ENCODE measurements at places on chromosomes 4 and X.

- no peak for DNase-seq
Observed at GRCh38 chr4:26074712-26075430, 160.9 kb downstream of the SMIM20 start.

DNA sequence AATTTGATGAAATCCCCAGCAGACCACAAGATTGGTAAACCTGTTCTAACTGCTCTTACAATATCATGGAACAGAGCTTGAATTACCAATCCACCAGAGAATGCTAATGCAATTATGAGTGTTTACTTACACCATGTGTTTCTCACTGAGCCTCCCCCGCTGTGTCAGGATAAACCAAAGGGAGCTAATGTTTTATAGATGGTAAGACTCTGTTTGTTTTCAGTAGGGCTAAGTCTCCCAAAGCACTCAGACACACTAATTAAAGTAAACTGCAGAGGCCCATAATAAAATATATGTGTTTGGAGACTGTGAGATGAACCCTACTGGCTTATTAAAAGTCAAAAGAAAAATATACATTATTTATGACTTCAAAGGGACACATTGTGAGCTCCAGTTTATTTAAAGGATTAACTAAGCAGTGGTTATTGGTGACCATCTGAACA, 261.7 kb upstream of the FAM241A start:
- DNase-seq = no peak

DNA sequence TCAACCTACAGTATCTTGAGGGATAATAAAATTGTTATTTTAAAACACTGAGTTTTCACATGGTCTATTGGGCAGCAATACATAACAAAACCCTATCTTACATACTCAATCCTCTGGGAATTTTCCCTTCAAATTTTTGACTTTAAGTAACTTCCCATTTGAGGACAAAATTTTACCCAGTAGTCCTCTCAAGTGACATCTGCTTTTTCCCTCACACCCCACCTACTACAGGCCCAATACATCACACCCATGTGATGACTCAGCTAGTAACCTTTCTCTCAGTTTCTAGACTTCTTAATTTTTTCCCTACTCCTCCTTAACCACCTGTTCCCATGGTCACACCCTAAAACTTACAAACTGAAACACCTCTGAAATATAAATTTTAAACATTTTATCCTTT, 12.2 kb upstream of the RAP1GDS1 start:
- DNase-seq = no peak

GRCh38 chr4:96092151-96092705, 252.3 kb downstream of the PDHA2 start:
- no peak for DNase-seq

DNA sequence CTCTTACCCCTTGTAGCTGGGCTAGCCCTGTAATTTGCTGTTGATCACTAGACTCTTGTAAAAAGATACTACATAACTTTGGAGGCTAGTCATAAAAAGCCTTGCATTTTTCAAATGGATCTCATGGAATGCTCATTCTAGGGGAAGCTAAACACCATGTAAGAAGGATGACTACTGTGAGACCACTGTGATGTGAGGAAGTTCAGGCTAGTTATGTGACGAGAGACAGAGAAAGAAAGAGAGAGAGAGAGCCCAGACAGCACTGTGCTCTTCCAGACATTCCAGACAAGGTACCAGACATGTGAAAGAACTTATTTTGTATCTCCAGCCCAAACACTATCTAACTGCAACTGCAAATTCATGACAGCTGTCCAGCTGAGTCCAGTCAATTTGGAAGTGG, 404.6 kb upstream of the PITX2 start:
- no peak for DNase-seq

GRCh38 chr4:85426366-85426765, 48.6 kb upstream of the ARHGAP24 start:
- DNase-seq = no peak

GRCh38 chr4:85707611-85708010, 232.7 kb downstream of the ARHGAP24 start:
- DNase-seq = no peak

- DNase-seq = no peak
Observed at GRCh38 chr4:63361066-63361465, 1048.2 kb downstream of the TECRL start.

GRCh38 chr4:113682730-113683537, 78.6 kb downstream of the CAMK2D start:
- no peak for DNase-seq

DNA sequence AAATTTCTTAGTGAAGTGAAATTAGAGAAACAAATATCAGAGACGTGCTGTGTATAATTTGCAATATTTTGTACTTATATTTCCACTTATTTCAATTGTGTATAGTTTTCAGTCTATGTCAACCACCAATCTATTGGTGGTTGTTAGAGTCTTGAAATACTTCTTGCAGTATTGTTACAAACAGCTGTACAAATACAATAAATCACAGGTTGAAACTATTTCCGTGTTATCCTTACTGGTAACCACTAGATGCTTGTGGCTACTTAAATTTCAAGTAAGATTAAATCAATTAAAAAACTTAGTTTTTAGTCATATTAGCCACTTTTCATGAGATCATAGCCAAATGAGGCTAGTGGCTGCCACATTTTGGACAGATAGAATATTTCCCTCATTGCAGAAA, 520.5 kb downstream of the GBA3 start:
- DNase-seq = no peak

DNA sequence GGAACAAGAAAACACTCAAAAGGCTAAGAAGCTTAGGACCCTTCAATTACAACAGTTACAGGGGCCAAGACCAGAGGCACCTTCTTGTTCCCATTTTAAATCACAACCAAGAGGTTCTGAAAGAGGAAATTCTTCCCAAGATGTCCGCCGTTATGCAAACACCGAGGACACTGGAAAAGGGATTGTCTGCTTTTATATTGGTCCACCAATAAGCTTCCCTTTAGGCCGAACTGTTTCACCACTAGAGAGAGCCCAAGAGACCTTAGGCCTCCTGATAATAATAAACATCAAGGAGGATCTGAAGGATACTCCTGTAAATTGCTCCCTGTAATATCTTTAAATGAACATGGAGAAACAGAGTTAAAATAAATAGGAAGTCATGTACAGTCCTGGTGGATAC, 92.6 kb upstream of the NLRP2B start:
- no peak for DNase-seq

DNA sequence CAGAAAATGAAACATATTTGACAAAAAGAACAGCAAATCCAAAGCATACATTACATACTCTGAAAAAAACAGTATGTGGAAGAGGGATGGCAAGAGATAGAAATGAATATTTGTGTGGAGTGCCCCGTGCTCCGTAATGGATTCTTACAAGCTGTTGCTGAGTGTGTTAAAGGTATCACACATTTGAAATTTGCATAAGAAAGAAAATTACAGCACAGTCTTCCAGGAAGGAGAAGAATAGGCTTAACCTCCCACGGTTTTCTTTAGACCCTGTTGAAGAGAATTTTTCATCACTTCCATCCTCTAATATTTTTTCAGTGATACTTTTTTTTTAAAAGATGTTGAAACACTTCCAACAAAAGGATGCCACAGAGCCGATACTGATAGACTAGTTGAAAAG, 1489.4 kb downstream of the RAPGEF2 start:
- DNase-seq = no peak

All from HuH-7.5 (cell line).